KBM-7 (cell line): ENCODE measurements at places on chromosomes 13 and 19.

DNA sequence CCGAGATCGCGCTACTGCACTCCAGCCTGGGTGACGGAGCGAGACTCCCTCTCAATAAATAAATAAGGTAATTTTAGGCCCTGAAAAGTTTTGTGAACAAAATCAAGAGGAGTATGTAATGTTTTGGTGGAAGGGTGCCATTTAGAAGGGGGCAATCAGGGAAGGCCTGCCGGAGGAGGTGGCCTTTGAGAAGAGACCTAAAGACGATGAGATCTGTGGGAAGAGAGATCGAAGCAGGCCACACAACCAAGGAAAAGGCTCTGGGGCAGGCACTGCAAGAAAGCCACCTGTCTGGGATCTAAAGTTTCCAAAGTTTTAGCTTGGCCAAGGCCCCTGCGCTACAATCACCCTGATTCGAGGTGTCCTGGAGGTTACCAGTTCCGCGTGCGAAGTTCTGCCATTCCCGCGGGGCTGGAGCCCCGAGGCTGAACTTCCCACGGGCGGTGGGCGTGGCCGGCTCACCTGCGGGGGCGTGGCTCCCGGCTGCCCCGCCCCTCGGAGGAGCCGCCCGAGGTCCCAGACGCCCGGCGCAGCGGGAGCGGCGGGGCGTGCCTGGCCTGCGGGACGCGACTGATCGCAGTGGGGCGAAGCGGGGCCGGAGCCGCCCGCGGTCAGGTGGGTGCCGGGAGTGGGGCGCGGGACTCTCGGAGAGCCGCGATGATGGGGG is at the start of gene KLC3:
KLC3 (plus strand) TSS at position 519 of the 667 bp plus-strand sequence. CDS start 4,792 bp downstream, outside the sequence.
- DNase-seq = peak; percentile 33

DNA sequence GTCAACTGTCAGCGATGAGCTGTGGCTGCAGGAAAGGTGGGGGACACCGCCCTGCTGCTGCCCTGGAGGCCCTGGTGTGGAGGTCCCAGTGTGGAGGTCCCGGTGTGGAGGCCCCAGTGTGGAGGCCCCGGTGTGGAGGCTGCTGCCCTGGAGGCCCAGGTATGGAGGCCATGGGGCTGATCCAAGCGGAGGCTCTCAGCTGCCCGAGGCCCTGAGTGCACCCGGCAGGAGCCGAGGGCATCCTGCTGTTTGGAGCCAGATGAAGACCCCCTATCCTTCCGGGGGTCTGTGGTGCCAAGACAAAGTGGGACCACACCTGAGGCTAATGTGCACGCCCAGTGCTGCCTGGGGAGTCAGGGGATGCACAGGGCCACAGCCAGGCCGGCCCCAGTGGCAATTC is 210.4 kb upstream of the SOX1 start:
- DNase-seq = no peak

- no peak for DNase-seq
Observed at GRCh38 chr19:6806488-6806887, 34.0 kb downstream of the VAV1 start.

GRCh38 chr19:38021352-38021751 is 114.3 kb downstream of the SIPA1L3 start:
- DNase-seq = no peak

DNA sequence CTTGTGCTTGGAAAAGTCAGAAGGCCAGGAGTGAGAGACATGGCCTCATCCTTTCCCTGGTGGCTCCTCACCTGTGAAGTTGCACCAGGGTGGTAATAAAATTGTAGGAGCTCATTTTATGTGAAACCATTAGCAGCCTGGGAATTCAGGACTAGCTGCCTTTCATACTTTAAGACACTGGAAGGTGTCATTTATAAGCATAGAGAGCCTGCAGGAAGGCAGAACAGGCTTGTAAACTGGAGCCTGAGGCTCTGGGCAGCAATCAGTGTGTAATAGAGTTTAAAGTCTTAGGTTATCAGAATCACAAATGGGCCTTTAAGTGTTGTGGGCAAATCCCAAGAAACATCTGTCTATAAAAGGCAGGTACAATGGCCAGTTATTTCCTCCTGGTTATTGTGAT is 127.2 kb downstream of the TM9SF2 start:
- no peak for DNase-seq

DNA sequence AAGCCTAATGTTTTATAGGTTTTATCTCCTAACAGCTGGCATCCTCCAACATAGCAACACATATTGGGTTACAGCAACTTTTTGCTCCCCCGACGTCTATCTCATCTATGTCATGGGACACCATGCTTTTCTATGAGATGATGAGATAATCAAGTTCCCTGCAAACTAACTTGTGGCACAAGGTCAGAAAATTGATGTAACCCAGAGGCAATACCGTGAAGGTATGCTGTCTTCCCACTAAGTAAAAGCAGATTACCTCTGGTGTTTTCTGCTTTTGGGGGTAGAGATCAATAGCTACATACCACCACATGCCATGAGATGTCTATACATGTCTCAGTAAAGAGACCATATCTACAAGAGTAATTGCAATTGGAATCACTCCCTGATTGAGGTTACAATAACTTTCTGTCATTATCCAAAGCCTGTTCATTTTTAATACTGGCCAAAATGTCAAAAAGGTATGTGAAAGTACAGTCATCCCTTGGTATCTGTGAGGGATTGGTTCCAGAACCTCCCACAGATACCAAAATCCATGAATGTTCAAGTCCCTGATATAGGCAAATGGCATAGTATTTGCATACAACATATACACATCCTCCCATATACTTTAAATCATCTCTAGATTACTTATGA is 131.3 kb downstream of the CYSLTR2 start:
- no peak for DNase-seq

DNA sequence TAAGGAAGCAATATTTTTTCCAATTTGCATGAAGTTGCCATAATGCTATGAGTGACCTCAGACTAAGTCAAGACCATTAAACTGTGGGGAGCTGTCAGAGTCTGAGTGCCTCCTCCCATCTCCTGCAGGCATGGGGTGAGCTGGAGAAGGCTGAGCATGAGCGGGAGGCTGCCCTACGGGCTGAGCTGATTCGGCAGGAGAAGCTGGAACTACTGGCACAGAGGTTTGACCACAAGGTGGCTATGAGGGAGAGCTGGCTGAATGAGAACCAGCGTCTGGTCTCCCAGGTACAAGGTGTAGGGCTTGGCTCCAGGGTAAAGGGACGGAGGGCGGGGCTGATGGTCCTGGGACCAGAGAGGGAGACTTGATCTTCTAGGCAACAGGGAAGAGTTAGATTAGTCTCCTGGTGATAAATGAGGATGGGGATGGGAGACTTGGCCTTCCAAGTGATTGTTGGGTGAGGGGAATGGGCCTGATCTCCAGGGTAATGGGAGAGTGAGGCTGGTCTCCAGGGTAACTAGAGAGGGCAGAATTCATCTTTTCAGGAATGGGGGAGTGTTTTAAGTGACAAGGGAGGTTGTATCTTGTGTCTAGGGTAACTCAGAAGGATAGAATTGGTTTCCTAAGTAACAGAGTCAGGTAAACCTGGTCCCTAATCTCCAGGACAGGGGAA is 36.0 kb downstream of the SPTBN4 start:
- DNase-seq = no peak
